Large intestine (tissue), 12 donors: ENCODE measurements at places on chromosomes 7 and 10. TPM values are rescaled to one million over a fixed set of nuclear protein-coding genes. Genes with fewer than 3 reads are reported as not detected.
A peak's percentile ranks its signal among the peaks of the same experiment; 100 is the strongest.

SUN3 gene
- polyA plus RNA-seq: not detected

CPED1 gene
- 12.1 TPM for polyA plus RNA-seq

SLC29A4 gene
- 22.7 TPM for polyA plus RNA-seq

TACC2 gene
- polyA plus RNA-seq: 85.5 TPM

BICC1 gene
- 6.2 TPM for polyA plus RNA-seq

PITX3 gene
- not detected for polyA plus RNA-seq

NPY4R2 gene
- polyA plus RNA-seq: 0.79 TPM

CALHM1 gene
- polyA plus RNA-seq: 0.04 TPM

TSPAN15 gene
- 37.9 TPM for polyA plus RNA-seq

SKIDA1 gene
- polyA plus RNA-seq: 1.9 TPM

CRYGN gene
- polyA plus RNA-seq: 0.36 TPM

DNA sequence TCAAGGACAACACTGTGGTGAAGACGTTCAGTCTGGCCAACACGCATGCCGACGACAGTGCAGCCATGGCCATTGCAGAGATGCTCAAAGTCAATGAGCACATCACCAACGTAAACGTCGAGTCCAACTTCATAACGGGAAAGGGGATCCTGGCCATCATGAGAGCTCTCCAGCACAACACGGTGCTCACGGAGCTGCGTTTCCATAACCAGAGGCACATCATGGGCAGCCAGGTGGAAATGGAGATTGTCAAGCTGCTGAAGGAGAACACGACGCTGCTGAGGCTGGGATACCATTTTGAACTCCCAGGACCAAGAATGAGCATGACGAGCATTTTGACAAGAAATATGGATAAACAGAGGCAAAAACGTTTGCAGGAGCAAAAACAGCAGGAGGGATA, 6.6 kb downstream of the LMOD2 start:
- no peak for DNase-seq

DNA sequence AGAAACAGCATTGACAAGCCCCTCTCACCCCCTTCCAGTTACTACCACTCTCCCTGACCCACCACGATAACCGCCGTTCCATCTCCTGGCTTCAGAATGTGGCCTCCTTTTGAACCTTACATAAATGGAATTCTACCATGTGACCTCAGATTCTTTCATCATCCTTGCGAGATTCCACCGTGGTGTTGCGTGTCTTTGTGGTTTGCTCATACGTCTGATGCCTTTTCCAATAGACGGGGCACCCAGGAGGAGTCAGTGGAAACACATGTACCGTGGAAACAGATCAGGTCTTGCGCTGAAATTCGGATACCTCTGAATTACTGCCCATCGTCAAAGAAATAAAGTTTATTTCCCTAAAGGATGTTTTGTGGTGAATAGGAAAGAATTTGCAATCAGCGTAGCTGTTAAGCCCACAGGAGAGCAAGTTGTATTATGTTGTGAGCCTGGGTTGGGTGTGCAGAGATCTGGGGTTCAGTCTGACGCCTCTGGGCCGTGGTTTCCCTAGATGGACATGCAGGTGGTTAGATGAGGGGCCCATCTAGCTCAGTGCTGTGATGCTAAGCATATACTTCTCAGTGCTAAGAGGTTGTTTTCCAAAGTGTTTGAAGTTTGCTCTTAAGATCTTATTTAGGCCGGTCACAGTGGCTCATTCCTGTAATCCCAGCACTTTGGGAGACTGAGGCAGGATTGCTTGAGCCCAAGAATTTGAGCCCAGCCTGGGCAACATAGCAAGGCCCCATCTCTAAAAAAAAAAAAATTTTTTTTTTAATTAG, 29.1 kb downstream of the GTF2IRD1 start:
- peak; percentile 53 for DNase-seq

DNA sequence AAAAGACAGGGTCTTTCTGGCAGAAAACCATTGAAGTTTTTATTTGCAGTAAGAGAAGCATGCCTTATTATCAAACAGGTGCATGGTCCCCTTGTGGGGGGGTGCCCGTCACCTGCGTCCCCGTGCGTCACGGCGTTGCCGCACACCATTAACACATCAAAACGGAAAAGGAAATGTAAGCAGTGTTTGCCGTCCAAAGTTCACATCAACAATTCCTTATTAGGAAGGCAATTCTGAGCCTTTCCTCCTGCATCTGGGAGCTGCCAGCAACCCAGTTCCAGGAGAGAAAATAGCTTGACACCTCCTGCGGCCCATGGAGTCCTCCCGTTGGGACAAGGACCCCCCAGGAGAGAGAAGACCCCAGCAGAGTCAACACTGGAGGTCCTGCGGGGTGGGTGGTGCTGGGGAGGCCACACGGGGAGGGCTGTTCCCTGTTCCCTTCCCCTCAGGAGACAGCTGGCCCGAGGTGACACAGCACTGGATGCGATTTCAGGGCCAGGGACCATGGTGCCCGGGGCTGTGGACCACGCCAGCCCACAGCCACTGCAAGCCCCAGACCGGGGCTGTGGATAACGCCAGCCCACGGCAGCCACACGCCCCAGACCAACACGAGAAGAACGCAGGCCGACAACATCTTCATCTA, 39.5 kb downstream of the DIP2C start:
- peak; percentile 93 for DNase-seq

- no peak for DNase-seq
Observed at GRCh38 chr7:39017369-39017915, 39.7 kb downstream of the POU6F2 start.

DNA sequence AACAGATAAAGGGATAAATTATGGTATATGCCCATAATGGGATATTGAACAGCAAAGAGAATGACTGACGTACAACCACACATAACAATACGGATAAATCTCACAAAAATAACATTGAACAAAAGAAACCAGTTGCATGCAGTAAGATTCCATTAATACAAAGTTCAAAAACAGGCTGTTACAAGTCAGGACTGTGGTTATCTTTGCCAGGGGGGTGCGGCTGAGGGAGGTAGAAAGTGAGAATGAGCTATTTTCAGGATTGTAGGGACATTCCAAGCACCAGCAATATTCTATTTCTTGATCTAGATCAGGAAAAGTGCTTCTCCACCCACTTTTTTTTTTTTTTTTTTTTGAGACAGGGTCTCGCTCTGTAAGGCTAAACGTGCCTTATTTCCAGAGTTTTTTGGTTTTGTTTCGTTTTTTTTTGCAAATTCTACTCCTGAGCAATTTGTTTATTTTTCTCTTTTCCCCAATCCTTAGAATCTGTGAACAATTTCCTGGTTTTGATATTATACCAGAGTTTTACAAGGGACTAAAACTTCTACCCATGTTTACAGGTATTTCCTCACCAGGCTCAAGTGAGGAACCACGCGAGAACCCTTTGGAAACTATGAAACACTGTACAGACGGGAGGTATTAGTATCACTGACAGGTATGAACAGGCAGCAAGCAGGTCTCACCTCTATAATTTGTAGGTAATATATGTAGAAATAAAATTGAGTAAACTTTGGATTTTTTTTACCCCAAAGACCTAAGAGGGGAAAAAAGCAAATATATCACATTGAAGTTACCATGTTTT, 9.9 kb downstream of the SMURF1 start:
- DNase-seq: peak; percentile 30

DNA sequence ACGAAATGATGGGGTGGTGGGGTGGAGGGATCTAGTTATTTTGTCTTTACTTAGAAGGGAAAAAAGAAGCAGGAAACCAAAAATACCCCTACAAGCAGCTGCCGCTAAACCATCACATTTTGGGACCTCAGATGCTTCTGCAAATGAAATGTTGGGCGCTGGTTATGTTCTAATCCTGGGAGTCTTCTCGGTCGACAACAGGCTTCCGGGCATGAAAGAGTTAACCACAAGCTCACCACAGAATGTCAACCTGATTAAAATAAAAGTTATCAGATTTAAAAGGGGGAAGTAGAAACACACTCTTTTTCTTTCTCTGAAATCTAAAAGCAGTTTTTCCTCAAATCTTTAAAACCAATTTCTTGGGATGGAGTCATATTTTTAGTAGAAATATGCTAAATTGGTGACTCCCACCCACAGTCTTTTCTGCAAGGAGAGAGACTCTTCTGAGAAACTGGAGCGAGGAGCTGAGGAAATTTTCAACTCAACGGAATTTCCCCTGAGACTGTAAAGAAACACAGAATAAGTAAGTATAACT, 16.8 kb downstream of the IL2RA start:
- DNase-seq: no peak

DNA sequence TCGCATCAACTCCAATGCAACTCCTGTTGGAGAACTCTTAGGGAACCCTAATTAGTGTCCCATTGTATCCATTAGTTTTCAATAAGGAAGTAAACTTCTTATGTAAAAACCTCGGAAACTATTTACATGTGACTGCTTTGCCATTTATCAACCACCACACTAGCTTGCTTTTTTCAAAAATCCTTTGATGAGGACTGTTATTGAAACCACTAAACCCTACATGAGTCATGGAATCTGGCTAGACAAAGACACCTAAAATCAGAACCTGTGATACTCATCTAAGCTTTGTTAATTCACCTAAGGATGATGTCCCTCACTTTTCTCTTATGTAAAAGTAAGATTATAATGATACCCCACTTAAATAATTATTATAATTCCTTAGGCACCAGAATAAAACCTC, 414.1 kb upstream of the ETV1 start:
- DNase-seq: no peak

DNA sequence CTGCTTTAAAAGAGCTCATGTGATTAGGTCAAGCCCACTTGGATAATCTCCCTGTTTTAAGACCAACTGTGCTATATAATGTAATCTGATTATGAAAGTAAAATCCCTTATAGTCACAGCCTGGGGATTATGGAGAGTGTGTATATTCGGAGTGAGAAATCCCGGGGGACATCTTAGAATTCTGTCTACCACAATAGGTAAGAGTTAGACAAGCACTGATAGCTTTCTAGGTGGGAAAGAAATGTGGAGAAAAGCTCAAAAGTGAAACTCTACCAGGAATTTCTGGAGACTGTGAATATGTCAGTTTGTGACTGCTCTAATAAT, 2.9 kb upstream of the VCL start:
- no peak for DNase-seq

DNA sequence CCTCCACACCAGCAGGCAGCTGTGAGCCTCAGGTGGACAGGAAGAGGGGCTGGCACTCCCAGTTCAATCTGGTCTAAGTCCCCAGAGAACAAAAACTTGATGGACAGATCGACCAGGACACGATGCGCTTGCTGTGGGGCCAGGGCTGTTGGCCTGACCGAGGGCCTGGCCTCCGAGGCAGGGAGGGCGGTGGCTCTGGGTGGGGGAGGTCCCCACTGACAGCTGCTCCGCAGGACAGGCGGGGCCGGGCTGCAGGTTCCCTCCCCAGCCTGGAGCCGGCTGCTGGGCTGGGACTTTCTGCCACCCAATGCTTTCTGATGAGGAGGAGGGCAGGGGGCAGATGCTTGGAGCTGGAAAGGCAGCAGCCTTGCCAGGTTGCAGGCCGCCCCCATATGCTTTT, 37.4 kb upstream of the ADGRA1 start:
- no peak for DNase-seq

DNA sequence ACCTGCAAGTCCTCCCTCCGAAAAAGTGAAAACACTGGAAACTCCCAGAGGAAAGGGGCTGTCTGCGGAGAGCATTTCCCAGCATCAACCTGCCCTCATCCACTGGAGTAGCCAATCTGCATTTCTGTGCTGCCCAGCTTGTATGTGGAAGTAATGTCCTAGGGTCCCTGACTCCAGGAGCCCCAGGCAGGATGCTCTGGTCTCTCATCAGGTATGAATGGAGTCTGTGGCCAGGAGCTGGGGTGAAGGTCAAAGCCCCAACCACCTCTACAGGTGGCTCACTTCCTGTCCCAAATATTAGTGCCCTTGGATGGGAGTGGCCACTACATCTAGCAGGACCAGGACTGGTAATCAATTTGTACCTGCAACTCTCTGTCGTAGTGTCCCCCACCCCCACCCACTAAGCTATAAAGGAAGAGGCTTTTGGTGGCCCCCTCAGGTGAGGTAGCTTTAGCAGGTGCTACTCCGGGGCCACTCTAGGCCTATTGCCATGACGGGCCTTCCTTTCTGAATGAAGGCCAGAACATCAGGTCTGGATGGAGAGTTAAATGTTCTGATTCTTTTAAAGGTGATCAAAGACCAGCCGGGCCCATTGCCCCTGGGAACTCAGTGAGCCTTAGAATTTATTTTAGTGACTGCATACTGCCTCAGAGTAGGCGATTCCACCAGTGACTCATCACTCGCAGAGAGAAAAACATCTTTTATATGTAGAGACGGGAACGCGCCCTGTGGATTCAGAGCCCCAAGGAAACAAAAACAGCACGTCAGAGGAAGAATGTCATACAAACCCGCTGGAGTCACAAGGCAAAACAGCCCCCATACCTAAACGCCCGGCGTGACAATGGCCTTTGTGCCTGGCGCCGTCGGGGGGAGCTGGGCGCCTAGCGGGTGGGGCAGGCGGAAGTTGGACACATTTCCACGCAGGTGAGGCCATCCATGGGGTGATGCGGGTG, 13.0 kb downstream of the EN2 start:
- no peak for DNase-seq

GRCh38 chr10:13437026-13437555, 89.0 kb upstream of the SEPHS1 start:
- DNase-seq: no peak

- DNase-seq: no peak
Observed at GRCh38 chr10:20634839-20635238, 262.3 kb downstream of the NEBL start.

- no peak for DNase-seq
Observed at GRCh38 chr7:44290252-44290620, 35.2 kb downstream of the CAMK2B start.

GRCh38 chr10:79146611-79147130, 77.9 kb downstream of the ZMIZ1 start:
- DNase-seq: peak; percentile 36

GRCh38 chr7:78703391-78703790, 750.1 kb downstream of the MAGI2 start:
- DNase-seq: no peak

DNA sequence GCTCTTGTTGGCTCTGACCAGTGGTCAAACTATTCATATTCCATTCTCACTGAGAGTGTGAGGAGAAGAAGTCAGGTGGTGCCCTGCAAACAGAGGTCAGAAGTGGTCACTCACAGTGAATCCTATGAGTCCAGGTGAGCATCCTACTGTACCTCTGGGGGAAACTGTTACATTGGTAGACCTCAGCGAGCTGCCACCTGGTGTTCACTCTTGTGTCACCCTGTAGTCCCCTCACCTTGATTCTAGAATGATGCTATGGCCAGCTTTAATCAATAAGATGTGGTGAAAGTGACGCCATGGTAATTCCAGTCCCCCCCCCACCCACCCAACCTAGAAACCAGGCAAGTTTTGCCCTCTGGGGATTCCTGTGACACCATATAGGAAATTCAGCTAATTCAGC, 1.2 kb upstream of the AMPH start:
- no peak for DNase-seq

- DNase-seq: no peak
Observed at GRCh38 chr10:92691591-92692079, 1.9 kb downstream of the HHEX start.
